ENCODE measurements at places on chromosomes 2 and 18.

GRCh38 chr18:34704074-34704473 is 6.0 kb upstream of the DTNA start:
- DNase-seq = no peak

- DNase-seq = no peak
Observed at GRCh38 chr2:81545626-81546025, 1241.1 kb upstream of the LRRTM1 start.

- DNase-seq = no peak
Observed at GRCh38 chr2:168160897-168161296, 86.5 kb downstream of the STK39 start.

GRCh38 chr2:224284134-224284946 is 117.6 kb downstream of the FAM124B start:
- peak; percentile 16 for DNase-seq

DNA sequence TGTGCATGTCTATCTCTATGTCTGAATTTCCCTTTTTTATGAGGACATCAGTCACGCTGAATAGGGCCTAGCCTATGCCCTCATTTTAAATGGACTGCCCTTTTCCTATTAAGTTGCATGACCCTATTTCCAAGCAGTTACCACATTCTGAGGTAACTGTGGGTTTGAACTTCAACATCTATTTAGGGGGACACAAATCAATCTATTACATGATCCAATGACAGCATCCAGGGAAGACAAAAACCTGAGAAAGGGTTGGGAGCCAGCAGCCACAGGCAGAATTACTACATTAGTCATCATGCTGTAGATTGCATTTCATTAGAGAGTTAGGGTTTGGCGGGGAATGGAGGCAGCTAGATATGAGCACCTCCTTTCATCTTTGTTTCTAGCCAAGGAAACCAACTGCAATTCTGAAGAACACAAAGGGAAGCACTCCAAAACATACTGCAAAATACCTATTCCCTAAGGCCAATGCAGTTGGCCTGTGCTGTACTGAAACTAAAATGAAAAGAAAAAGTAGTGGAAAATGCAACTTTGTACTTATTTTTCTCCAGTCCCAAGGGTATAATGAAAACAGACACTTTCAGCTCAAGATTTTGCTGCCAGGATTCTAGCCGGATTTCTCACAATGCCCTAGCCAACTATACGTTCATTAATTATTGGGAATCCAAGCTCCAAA is 40.4 kb upstream of the C1D start:
- DNase-seq = no peak

- DNase-seq = no peak
Observed at GRCh38 chr2:237306083-237306786, 107.7 kb downstream of the COL6A3 start.

GRCh38 chr2:157055660-157056199 is 201.8 kb upstream of the GALNT5 start:
- DNase-seq = no peak

DNA sequence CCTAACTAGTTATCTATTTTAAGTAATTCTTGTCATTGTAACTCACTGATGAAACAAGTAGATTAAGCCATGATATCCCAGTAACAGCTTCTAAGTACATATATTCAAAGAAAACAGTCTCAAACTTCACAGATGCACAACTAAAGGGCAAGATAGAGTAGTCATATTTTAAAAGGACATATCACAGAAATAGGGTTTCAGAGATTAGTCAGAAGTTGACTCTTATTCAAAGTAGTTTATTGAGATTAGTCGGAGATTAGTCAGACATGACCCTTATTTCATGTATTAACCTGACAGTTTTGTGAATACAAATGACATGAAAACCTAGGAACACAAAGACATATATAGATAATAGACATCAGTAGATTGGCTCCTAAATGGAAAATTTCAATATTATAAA is 15.9 kb upstream of the CHAC2 start:
- DNase-seq = peak; percentile 11

DNA sequence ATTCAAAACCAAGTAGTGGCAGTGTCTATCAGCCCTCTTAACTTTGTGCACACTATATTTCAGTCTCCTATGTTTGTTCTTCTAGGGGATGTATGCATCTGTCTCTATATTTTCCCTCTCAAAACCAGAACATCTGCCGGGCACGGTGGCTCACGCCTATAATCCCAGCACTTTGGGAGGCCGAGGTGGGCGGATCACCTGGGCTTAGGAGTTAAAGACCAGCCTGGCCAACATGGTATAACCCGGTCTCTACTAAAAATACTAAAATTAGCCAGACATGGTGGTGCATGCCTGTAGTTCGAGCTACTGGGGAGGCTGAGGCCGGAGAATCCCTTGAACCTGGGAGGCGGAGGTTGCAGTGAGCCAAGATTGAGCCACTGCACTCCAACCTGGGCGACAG is 9.9 kb upstream of the GAREM2 start:
- no peak for DNase-seq

GRCh38 chr2:9809064-9809356 is 34.3 kb upstream of the TAF1B start:
- no peak for DNase-seq
